ENCODE measurements at places on chromosomes 11 and 22. TPM values are rescaled to one million over a fixed set of nuclear protein-coding genes. Genes with fewer than 3 reads are reported as not detected.

Gene ADAMTS15
- 47.6 TPM for total RNA-seq

Gene TSGA10IP
- 0.13 TPM for total RNA-seq

Gene TNNI2
- not detected for total RNA-seq

Gene HORMAD2
- total RNA-seq = not detected

Gene UPK3A
- not detected for total RNA-seq

Gene TRIM6
- 2.9 TPM for total RNA-seq

Gene TEX54
- total RNA-seq = not detected

Gene ANKRD13D
- total RNA-seq = 58.3 TPM

Gene ZP1
- not detected for total RNA-seq

Gene OR8G1
- total RNA-seq = not detected

Gene MUC6
- not detected for total RNA-seq

All from aortic smooth muscle cell (primary cell).